Thyroid gland (tissue), 4 donors: ENCODE measurements at places on chromosomes 6 and 20.

GRCh38 chr20:1908191-1908590 lies 13.0 kb downstream of the SIRPA start:
- DNase-seq = no peak

GRCh38 chr6:148704400-148705246 lies 42.2 kb upstream of the UST start:
- DNase-seq = no peak

DNA sequence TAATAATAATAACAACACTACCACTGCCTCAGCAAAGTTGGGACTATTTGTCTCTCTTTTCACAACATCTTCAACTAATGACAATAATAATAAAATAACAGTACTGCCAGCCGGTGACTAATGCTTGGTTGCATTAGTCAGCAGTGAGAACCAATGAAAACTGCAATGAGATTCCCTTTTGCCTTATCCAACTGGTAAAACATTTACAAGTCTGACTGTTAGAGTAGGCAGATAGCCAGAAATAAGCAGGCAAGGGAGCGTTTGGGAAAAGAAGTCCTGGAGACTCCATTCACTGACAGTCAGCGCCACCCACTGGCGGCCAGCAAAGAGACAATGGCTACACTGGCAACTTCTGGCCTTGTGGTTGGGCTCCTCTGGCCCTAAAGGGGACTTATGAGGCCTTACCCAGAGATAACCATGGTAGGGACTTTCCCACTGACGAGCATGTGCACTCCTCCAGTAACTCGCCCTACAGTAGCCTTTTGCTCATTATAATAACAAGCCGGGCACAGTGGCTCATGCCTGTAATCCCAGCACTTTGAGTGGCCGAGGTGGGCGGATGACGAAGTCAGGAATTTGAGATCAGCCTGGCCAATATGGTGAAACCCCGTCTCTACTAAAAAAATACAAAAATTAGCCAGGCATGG lies 3.4 kb upstream of the NSFL1C start:
- DNase-seq = peak; percentile 79

DNA sequence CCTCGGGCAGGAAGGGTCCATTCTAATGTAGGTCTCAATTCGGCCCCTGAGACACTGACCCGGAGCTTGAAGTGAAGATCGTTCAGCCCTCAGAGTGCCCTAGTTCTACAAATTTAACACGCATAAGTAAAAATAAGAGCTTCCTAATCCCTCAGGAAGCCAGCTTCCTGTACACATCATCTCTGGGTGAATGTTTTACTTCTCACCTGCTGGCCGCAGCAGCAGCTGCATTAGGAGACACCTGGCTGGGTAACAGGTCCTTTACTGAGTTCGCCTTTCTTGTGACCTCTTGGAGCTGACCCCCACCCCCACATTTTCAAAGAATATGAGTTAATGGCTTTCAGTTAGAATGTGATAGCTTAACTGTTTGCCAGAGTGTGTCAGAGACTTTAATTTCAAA lies 165.0 kb downstream of the SMOC2 start:
- no peak for DNase-seq

- no peak for DNase-seq
These were observed 81.4 kb upstream of the RPS6KA2 start for GRCh38 chr6:166708460-166708859.

DNA sequence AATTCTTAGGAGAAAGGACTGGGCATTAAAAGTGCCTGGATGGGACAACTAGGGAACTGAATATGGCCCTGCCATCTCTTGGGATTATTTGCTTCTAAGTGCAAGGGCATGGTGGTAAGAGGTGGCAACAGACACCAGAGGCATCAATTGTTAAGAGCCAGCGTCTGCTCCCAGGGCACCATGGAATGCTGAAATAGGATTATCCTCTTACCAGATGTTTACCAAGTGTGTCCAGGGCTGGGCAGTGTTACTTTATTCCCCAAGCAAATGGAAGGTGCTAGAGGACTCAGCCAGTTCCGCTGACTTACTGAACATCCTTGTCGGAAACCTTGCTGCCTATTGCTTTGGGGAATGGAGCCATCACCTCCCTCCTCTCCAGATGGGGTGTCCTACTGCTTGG lies 273.6 kb upstream of the SUPT3H start:
- no peak for DNase-seq

DNA sequence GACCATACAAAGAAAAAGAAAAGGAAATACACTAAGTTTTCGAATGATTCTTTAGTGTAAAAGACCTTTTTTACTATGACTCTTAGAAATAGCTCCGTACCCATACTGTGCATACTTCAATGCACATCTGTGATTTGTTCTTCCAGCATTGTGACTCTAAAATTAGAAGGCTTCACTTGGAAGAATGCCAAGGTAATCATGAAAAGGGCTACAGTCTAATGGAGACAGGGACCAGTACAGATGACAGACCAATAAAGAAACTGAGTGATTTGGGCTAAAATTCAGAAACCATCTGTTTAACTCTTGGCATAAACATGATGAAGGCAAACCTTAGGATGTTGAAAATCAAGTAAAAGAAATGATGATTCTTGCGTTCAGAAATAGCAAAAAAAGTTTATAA lies 46.3 kb downstream of the CYP39A1 start:
- no peak for DNase-seq

- peak; percentile 29 for DNase-seq
These were observed 135.9 kb downstream of the TMEM242 start for GRCh38 chr6:157187182-157188083.

DNA sequence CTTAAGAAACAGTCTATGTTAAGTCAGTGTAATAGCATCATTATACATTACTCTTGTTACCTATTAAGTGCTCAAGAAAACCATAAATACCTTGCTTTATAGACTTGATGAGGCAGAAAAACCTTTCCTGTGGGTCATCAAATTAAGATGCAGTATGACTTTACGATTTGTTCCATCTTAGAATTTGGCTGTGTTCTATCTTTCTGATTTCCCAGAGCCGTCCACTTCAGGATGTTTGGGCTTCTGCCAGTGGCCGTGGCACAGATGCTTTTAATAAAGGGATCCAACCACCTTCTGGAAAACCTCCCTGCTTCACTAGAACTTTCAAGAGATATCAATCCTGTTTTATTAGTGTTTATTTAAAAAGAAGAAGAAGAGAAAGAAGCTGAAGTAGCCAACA lies 71.2 kb downstream of the PDE7B start:
- DNase-seq = peak; percentile 69

GRCh38 chr6:138520463-138520862 lies 21.2 kb upstream of the NHSL1 start:
- no peak for DNase-seq

- DNase-seq = no peak
These were observed 29.6 kb downstream of the BPIFB1 start for GRCh38 chr20:33312583-33312982.

- no peak for DNase-seq
These were observed 10.4 kb downstream of the TRIM31 start for GRCh38 chr6:30102414-30102969.

GRCh38 chr6:71139249-71139648 lies 149.4 kb upstream of the OGFRL1 start:
- DNase-seq = no peak

DNA sequence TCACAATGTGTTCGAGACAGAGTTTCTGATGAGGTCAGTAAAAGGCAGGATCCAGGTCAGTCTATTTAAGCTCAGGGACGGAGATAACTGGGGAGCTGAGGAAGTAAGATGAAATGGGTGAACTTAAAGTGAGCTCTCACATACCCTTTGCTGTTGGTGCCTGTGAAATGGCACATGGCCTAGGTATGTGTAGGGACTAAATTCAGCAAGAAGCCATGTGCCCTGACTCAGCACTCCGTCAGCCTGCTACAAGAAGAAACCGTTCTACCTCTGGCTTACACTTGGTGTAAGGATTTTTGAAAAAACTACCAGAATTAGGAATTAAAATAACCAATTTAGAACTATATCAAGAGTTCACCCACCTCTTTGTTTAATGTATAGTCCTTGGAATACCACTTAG lies 41.1 kb upstream of the TRDN start:
- DNase-seq = no peak

DNA sequence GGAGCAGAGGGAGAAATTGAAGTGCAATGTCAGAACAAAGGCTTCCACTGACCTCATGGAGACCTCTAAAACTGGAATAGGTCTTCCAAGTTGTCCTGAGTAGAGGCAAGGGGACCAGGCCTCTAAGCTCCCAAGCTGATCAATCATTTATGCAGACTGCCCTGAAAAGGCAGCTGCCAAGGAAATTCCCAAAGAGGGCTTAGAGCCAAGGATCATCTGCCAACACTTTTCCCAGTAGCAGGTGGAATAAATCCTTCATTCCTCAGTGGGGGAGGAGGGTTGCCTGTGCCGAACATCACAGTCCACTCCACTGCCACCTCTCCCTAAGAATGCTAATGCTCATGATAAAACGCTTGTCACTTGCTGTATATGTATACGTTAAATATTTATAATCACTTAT lies 29.3 kb upstream of the RALY start:
- DNase-seq = no peak

- DNase-seq = no peak
These were observed 460.4 kb upstream of the PLCB4 start for GRCh38 chr20:8608470-8608869.

DNA sequence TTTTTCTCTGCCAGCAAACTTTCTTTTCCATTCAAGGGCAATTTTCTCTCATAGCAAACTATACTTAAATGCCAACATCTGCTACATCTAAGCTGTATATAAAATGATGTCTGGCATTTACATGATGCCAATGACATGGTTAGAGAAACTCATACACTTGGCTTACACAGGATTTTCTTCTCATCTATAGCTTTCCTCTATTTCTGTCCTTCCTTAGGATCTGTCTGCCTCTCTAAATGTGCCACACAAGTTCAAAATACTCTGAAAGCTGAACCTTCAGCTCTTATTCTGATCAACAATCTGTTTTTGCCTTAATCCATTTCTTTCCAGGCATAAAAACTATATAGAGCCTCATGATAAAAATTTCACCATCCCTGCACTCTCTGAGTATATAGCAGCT lies 290.9 kb upstream of the RNF217 start:
- DNase-seq = no peak

- no peak for DNase-seq
These were observed 134.0 kb upstream of the SNX9 start for GRCh38 chr6:157688960-157689599.

DNA sequence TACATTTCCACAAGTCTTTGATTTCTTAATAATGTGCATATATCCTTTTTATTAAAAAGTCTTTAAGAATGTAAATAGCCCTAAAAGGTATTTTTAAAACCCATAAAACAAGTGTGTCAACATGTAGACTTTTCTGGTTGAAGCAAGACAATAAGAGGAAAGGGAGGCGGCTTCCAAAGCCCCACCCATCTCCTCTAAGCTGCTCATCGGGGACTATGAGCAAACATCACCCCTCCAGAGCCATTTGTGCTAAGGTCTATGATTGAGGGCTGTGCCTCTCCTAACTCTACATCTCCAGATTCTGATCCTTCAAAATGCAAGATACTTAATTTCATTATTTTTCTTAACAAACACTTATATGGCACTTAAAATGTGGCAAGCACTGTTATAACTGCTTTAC lies 2.5 kb upstream of the NAA20 start:
- DNase-seq = no peak
